ENCODE measurements at places on chromosomes 2 and 18.
A peak's percentile ranks its signal among the peaks of the same experiment; 100 is the strongest.

GRCh38 chr2:16561676-16562075, 104.0 kb downstream of the CYRIA start:
- no peak for DNase-seq

GRCh38 chr2:181585732-181586131, 71.2 kb downstream of the CERKL start:
- no peak for DNase-seq

DNA sequence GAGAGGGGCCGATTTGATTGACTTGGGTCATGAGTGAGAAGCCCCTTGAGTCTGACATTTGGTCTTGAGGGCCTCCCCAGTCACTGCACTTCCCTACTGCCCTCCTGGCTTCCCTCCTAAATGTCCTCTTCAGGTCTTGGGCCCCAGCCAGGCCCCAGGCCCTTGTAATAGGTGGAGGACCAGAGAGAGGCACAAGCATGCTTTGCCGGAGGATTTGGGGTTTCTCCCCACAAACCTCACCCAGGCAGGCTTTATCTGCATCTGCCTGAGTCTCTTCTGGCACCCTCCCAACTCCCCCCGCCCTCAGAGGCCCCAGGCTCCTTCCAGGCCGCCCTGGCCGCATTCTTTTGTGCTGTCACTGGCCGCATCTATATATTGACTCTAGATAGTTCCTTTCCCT, 270.7 kb downstream of the HAUS1 start:
- DNase-seq: peak; percentile 58

DNA sequence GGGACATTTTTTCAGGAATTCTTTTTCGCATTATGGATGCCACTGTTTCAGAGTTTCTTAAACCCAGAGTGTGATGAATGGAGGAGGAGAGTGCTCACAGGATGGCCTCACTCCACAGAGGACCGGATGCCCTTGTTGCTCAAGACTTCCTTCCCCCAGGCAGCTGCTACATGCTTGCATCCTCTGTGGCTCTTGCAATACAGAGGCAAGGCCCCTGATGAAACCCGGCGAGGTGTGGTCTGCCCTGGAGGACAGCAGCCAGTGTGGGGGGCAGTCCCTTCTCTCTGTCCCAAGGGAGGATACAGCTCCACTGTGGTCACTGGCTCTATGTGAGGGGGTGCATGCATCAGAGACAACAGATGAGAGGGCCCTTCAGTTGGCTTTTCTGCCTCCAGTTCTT, 109.6 kb downstream of the SH3RF3 start:
- DNase-seq: no peak

GRCh38 chr18:28045176-28045810, 131.6 kb downstream of the CDH2 start:
- no peak for DNase-seq

- DNase-seq: no peak
Observed at GRCh38 chr2:235773188-235773928, 279.5 kb downstream of the AGAP1 start.

DNA sequence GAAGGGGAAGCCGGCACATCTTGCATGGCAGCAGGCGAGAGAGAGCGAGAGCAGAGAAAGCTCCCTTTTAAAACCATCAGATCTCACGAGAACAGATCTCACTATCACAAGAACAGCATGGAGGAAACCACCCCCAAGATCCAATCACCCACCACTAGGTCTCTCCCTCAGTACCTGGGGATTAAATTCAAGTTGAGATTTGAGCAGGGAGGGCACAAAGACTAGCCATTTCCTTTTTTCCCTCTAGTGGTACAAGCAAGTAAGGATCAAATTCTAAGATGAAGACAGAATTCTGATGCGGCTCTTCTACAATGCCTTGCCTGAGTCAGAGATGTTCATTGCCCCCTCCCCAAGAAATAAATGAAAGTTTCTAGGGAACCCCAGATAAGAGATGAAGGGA, 45.6 kb upstream of the ANKRD44 start:
- DNase-seq: no peak

DNA sequence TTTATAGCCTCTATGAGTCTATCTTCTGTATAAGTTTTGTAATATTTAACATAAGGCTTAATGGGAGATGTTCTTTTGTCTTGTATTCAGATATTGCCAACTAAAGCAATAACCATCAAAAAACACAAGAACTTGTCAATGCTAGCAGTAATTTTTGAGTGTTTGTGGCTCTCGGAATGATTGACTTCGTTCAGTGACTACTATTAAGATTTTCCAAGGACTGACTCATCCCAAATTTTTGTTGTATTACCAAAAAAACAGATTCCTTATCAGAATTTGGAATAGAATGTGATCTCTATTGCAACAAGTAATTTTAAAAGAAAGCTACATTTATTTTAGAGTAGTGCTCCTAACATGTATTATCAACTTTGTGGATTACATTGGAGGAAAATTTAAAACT, 8.1 kb downstream of the NABP1 start:
- no peak for DNase-seq

DNA sequence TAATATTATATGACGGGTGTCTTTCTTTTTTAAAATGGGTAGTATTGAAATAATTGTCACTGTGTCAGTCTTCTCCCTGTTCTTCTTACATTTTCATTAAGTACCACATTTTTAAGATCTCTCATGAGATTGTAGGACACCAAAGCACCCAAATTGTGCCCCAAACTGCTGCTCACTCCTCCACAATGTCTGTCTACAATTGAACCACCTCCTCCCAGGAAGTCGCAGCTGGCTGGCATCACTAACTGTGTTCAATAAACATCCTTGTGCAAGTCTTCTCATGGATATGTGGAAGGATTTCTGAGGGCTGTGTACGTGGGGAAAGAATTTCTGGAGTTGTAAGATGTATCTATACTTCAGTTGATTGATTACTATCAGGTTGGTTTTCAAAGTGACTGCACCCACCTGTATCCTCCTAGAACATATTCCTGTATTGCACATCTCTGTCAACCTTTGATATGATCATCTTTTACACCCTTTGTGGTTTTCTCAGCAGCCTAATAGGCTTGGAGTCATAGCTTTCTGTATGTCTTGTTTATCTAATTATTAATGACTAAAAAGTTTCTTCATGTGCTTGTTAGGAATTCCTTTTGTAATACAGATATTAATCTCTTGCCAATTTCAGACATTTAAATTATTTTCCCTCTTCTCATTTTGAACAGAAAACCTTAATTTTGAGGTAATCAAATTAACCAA, 774.9 kb downstream of the RNF144A start:
- DNase-seq: no peak

DNA sequence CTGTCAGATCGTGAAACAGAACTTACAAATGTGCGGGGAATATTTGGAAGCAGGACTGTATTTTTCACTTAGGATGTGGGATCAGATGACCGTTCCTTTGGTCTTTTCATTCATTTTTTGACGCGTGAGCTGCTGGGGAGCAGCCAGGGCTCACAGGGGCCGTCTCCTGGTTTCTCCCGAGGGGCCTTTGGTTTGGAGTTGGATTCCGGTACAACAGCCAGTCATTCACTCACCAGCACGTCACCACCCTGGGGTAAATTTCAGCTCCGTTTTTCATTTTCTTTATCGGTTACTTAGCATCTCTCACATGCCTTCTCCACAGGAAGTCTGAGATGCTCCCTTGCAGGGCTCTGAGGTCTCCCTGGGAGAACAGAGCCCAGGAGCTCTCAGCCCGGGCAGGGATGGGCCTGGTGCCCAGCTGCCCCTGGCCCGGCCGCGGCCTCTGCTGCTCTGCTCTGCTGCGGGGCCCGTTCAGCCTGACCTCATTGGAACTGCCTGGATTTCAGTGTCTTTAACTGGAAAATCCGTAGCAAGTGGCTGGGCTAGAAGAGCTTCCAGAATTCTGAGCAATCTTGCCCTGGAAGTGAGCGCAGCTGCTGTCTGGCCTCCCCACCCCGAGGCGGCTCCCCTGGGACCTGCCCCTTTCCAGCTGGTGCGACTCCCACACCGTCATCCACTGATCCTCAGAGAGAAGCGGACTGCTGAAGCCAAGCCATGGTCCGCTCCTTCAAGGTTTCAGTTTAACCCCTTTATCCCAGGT, 335.6 kb downstream of the EIPR1 start:
- DNase-seq: no peak
